ENCODE measurements at places on chromosomes 6 and 20.

- DNase-seq, result no peak
Measured at GRCh38 chr20:57153238-57153905, 113.1 kb downstream of the BMP7 start.

GRCh38 chr6:4355241-4355640 lies 219.9 kb upstream of the ECI2 start:
- DNase-seq, result no peak

GRCh38 chr20:61056627-61057442 lies 195.2 kb upstream of the CDH4 start:
- DNase-seq, result no peak

DNA sequence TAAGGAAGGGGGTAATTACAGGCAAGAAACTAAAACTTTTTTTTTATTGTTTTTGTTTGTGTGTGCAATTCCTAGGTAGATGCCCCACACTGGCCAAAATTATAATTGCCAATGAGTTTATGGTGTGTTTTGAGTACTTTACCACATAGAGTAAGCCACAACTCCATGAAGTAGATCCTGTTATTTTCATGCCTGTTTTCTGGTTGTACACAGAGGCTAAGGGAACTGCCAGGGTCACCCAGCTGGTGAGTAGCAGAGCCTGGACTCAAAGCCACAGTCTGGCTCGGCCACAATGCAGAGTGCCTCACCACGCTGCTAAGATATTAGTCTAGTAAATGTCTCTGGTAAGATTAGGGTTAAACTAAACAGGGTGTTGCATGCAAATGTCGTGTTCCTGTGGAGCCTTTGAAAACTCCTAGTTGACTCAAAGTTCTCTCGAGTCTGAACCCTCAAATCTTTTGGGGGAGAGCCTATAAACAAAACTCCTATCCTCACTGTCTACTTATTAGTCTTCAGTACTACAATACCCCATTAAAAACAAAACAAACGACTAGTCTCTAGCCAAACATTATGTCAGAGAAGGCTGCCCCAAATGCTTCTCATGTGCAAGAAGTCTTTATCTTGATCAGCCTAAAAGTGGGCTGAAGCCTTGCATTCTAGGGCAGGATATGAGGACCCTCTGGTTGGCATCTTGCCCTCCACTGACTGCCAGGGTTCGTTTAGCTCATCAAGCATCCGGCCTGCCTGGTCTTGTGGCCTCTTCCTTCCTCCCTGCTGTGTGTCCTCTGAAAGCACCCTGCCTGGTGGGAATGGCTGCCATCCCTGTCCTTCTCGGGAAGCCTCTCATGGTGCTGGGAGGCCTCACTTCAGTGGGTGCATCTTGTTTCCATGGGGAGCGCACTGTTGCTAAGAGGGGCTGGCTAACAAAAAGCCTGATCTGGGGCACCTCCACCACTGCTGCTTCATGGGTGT lies 4.2 kb downstream of the DUSP22 start:
- no peak for DNase-seq

DNA sequence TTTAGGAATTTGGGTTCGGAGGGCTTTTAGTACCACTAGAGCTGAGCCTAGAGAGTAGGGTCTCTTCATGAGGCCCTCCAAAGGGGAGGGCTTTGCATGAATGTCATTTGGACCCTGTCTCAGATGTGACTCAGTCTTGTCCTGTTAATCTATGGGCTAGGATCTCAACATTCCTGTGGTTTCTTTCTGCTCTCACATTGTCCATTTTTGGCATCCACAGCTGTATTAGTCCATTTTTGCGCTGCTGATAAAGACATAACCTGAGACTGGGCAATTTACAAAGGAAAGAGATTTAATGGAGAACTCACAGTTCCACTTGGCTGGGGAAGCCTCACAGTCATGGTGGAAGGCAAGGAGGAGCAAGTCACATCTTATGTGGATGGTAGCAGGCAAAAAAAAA lies 61.0 kb downstream of the CRYBG1 start:
- no peak for DNase-seq

Data from NCI-H526 (cell line).